ENCODE measurements at places on chromosomes 5 and 9.

DNA sequence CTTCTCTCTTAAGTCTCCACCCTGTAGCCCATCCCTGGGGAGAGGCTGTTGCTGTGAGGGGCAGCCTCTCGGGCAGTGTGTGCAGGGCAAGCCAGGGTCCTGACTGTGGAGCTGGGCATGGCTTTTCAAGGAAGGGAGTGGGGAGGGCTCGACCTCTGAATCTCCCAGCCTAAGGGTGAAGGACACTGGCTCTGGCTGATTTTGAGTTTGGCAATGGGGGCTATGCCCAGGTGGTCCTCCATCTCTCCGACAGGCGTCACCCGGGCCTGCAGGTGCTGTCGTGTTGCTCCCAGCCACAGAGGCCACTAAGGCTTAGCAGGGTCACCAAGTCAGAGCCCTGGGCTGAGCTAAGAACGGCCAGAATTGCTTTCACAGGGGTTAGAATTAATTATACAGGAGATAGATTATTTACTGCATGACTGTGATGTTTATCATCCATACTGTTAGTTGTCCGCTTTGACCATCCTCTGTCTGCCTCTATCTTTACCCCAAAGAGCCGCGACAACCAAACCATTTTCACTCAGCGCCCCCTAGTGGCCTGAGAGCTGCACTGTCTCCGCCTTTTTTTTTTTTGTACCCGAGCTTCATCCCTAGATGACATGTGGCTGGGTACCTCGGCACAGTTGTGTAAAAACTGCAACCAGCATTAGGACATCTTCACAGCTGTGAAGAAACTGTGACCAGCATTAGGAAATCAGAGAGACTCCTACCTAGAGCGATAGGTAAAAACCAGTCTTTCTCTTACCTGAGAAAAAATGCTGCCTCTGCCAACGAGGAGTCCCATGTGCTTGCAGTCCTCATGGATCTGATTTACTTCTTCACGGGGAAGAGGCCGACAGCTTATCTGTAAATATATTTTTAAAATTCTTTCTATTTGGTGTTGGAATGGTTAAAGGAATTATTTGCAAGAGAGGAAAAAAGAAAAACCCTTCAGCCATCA, 44.5 kb downstream of the AGXT2 start:
- peak; percentile 25 for DNase-seq

DNA sequence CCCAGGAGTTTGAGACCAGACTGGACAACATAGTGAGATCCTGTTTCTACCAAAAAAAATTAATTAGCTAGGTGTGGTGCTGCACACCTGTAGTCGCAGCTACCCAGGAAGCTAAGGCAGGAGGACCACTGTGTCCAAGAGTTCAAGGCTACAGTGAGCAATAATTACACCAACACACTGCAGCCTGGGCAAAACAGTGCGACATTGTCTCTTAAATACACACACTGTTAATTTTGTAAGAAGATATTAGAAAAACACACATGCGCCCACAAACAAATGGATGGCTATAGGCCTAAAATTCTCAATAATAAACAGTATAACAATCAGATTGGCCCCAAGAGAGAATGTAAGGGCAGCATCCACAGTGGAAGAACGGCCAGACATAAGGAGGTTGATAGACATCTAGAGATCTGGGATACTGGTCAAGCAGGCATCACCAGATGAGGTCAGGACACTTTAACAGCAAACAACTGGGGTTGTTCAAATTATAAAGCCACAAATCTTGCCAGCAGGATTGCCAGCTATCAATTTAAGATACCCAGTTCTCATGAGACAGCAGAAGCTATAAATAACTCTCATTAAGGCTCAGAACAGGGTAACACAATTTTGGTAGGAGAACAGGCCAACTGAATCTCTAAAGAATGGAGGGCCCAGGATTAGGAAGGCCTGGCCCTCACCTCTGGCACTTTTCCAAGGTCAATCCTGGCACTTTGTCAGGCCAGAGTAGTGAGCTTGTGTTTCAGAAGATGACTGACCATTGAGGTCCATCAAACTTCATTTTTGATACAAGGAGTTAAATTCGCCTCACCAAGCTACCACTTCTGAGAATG, 29.5 kb downstream of the GOLPH3 start:
- no peak for DNase-seq

DNA sequence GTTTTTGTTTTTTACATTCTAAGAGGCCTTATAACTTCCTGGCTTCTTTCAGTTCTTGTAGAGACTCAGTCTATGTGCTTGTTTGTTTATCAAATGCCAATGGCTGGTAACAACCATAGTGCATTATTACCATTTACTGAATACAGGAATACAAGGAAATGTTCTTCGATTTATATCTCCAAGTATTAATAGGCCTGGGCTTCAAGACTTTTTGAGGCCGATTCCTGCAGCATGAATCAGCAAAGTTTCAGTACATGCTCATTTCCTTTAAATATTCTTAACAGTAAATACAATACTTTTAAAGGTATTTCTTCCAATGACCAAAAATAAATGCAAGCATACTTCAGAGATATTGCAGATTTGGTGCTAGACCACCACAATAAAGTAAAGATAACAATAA, 535.3 kb downstream of the EFNA5 start:
- no peak for DNase-seq

GRCh38 chr5:118832974-118833373, 155.4 kb downstream of the DTWD2 start:
- DNase-seq: no peak

GRCh38 chr5:86833868-86834267, 216.1 kb downstream of the COX7C start:
- DNase-seq: no peak

DNA sequence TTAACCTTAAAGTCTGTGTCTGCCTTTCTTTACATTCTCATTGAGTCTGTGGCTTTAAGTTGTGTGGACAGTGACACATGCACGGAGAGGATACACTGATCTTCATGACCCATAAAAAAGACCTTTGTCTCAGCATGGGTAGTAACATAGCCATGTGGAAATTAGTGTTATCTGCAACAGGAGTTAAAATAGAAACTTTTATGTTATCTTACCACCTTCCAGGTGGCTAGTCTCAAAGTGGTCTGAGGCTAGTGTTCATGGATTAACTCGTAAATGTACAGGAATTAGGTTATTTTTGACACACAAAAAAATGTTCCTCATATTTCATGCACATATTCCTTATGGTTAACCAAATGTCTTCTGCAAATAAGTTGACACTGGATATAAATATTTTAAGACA, 607.0 kb downstream of the ISL1 start:
- no peak for DNase-seq

- no peak for DNase-seq
Measured at GRCh38 chr5:68305223-68305870, 89.8 kb downstream of the PIK3R1 start.

- peak; percentile 7 for DNase-seq
Measured at GRCh38 chr5:80960531-80961375, 590 bp downstream of the RASGRF2 start.

Measured in COR-L47 (cell line).